HCT116 (cell line): ENCODE measurements at places on chromosomes 13 and 19.

- DNase-seq = no peak
These were observed 637 bp downstream of the RANBP3 start for GRCh38 chr19:5977222-5977784.

- DNase-seq = no peak
These were observed 93.9 kb downstream of the UBL3 start for GRCh38 chr13:29756506-29756905.

GRCh38 chr13:34108410-34108809, 290.5 kb downstream of the RFC3 start:
- DNase-seq = no peak

DNA sequence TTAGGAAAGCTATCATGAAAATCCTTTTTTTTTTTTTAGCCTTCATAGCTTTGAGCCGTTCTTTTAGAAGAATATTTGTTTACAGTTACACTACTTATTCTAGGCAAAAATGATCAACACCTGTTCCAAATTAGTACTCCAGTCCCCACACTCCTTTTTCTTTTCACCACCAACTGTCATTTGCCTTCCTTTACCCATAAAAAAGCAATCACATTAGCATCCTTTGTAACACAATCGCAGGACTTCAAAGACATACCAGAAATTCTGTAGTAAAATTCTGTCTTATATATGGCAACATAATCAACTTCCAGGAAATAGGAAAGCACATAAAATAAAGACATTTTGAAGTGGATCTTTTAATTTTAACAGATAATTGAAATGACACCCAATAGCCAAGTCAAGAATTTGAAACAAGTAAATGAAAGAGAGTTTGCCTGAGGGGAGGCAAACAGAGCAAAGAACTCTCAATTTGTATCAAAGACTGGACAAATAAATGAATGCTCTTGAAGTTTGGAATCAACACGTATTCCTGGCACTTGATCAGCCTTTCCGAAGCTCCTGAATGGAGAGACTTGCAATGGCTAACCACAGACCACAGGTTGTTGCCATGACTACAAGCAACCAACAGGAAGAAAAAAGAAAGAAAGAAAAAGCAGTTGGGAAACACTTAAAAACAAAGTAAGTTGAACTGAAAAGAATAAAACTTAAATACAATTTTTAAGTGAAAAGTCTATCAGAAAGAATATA, 206.8 kb downstream of the PCDH9 start:
- DNase-seq = no peak

- no peak for DNase-seq
These were observed 1.1 kb downstream of the KEAP1 start for GRCh38 chr19:10501971-10502523.

GRCh38 chr13:110684388-110685056, 21.4 kb downstream of the CARS2 start:
- no peak for DNase-seq

- DNase-seq = no peak
These were observed 166.6 kb downstream of the NDFIP2 start for GRCh38 chr13:79647533-79647932.

GRCh38 chr13:30847650-30848307, 58.3 kb upstream of the MEDAG start:
- DNase-seq = no peak

- DNase-seq = no peak
These were observed 236.0 kb downstream of the PCDH9 start for GRCh38 chr13:66994097-66994496.

- DNase-seq = no peak
These were observed at the start of gene KMT2B for GRCh38 chr19:35717665-35718344. TSS of gene KMT2B (plus strand) at chr19:35718003. CDS start at chr19:35718019, 16 bp downstream.

GRCh38 chr19:30411714-30412113, 39.5 kb downstream of the ZNF536 start:
- DNase-seq = no peak

GRCh38 chr19:58355908-58356765, 2.8 kb upstream of the A1BG start:
- no peak for DNase-seq

GRCh38 chr13:104816726-104817125, 1718.7 kb downstream of the EFNB2 start:
- no peak for DNase-seq

DNA sequence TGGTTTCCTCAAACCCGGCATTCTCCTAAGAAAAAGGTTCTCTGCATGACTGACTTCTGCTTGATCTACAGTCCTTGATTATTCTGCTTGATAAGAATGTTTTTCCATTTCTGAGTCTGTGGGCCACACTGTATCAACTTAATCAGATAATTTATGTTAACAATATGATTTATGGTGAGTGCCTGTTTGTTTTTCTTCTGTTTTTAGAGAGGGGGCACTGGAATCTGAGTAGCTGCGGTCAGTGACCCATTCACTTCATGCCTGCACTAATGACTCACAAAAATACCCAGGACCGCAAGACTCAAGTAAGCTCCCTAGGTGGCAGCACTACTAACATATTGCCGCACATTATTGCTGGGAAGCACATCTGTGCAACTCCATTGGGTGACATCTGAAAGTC, 542.3 kb upstream of the ATXN8OS start:
- peak; percentile 49 for DNase-seq

GRCh38 chr13:101869553-101869952, 417.1 kb downstream of the ITGBL1 start:
- DNase-seq = no peak
